ENCODE measurements at places on chromosomes 4 and X.

DNA sequence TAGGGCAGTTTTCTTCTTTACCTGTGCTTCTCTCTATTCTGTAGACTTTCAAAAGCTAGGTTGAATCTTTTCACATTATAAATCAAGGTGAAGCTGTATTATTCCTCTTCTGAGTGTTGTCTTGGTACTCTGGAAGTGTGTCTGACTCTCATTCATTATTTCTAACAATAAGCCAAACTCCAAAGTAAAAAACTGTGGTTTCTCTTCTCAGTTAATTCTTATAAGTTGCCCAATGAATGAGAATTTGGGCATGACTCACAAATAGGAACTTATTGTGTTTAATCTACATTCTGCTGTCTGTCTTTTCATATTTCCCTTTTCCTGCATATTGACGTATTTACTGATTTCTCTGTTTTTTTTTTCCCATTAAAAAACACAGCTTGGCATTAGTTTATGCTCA is 714.5 kb downstream of the CCSER1 start:
- DNase-seq: no peak

- DNase-seq: no peak
Observed at GRCh38 chr4:107348188-107349050, 312.3 kb upstream of the DKK2 start.

- DNase-seq: no peak
Observed at GRCh38 chrX:47611926-47612325, 7.7 kb downstream of the SYN1 start.

- no peak for DNase-seq
Observed at GRCh38 chrX:129818123-129818522, 25.6 kb downstream of the ZDHHC9 start.

GRCh38 chr4:73603854-73604584 is 16.2 kb downstream of the RASSF6 start:
- no peak for DNase-seq

GRCh38 chrX:129161108-129161507 is 362.2 kb downstream of the SMARCA1 start:
- DNase-seq: no peak

GRCh38 chr4:142467088-142467487 is 379.0 kb downstream of the INPP4B start:
- DNase-seq: no peak

DNA sequence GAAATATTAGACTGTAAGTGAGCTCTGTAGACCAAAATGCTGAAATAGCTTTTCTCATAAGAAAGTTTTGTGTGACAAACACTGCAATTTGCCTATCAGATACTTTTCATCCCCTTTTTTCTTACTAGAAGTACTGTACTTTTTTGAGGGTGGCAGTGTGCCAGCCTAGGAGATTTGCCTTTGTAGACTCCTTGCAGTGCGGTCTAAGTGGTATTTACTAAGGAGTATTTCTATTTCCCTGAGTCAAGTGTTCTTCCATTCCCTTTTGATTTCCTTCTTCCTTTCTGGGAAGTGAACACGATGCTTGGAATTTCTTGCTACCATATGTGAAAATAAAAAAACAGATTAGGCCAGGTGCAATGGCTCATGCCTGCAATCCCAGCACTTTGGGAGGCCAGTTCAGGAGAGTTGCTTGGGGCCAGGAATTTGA is 34.6 kb downstream of the PDLIM5 start:
- DNase-seq: no peak

DNA sequence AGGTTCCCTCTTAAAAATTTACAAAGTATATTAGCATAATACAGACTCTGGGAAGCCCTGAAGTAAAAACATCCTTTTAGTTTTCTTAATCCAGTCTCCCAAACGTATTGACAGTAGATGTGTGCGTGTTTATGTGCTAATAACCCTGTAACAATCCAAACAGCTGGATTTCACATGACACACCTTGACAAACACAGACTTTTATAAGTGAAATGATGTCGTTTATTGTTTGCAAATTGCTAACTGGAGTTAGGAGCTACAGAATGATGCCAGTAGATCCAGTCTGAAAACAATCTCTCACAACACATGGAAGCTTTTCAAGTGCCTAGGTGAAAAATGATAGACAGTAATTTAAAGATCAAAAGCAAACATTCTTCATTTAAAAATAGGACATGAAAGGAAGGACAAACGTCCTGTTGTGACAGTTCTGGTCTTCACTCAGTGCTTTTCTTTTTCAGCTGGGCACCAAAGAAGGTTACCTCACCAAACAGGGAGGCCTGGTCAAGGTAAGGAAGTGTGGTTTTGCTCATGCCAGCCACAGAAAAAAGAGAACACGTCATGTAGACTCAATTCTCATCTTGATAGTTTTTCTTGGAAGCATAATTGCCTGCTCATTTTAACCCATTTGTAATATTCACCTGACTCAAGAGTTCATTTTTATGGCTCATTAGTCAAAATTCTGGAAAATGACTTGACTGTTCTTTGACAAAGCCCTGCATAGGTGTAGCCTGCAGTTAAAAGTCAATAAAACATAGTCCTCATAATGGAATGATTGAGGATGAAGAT is 32.9 kb downstream of the LAMTOR3 start:
- DNase-seq: no peak

- no peak for DNase-seq
Observed at GRCh38 chrX:134013524-134013923, 28.1 kb upstream of the GPC3 start.

- no peak for DNase-seq
Observed at GRCh38 chrX:5399403-5399802, 829.3 kb downstream of the NLGN4X start.

GRCh38 chrX:26511589-26512363 is 295.8 kb downstream of the MAGEB5 start:
- no peak for DNase-seq

- DNase-seq: no peak
Observed at GRCh38 chr4:75511841-75512240, 2.4 kb downstream of the RCHY1 start.

DNA sequence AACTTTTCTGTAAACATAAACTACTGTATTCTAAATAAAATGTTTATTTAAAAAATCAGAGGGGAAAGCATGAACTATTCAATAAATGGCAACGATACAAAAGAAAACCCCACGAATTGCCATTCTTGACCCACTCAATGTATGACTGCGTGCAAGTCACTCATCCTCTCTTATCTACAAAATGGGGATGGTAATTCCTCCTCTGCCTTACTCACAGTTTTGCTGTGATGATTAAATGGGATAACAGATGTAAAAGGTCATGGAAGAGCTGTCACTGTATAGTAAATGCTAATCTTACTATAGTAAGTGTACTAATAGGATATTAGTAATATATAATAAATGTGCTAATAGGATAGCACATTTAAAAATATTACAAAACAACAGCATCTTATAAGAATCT is 173.4 kb downstream of the SCFD2 start:
- DNase-seq: no peak

DNA sequence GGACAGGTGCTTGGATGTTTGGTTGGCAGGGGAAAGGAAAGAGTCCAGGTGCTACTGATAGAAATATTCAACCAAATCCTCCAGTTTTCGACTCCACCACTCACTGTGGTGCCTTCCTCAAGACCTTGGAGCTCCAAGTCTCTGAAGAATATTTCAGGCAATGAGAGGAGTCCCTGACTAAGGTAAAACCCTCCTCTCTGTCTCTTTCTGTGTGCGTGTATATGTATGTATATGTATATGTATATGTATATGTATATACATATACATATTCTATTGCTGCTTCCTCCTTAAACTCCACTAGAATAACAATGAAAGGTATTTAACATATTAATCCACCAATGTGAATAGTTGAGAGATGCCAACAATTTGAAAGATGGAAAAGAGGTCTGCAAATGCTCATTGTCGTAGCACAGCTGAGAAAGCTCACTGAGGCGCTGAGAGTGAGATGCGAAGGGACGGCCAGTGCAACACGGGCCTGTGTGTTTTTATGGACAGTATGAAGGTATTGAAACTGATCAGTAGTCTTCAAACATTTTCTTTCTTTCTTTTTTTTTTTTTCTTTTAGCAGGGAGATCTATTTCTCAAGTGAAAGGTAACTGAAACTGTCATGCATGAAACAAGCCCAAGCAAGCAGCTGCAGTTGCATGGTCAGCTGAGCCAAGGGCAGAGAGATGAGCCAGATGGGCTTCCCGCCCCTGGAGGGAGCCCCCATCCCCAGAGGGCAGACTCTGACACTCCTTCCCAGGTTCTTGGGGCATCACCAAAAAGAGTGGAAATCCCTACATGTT is 41.1 kb upstream of the HS3ST1 start:
- DNase-seq: no peak

DNA sequence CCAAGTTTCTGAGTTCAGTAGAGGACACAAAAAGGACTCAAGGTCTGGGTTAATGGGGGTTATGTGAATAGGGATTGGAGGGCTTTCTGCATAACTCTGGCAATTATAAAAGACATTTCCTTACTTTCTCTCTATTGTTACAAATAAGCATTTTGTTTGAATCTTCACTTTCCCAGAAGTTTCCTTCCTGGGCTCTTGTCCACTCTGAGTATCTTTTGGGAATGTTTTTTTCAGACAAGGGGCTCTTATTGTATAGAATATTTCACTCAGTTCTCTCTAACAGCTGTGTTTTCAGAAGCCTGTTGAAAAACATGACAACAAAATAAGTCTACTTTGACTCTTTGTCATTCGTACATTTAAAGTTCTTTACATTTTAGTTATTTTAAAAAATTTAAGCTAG is 57.6 kb upstream of the MAP9 start:
- DNase-seq: no peak

DNA sequence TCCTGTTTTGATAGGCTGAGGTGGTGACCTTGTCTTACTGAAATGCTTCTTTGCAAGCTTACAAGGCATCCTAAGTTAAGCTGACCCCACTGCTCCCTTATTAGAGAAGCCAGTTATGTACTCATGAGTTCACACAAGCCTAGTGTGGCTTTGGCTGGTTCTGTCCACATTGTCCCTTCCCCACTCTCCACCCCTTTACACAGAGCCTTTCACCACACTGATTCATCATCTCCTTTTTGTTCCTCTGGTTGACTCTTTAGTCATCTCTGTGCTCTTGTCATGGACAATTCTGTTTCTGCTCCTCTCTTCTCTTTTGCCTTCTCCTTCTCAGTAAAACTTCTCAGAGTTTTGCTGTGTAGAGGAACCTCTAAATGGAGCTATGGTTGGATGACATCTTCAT is 4.9 kb downstream of the CHRNA9 start:
- DNase-seq: no peak

DNA sequence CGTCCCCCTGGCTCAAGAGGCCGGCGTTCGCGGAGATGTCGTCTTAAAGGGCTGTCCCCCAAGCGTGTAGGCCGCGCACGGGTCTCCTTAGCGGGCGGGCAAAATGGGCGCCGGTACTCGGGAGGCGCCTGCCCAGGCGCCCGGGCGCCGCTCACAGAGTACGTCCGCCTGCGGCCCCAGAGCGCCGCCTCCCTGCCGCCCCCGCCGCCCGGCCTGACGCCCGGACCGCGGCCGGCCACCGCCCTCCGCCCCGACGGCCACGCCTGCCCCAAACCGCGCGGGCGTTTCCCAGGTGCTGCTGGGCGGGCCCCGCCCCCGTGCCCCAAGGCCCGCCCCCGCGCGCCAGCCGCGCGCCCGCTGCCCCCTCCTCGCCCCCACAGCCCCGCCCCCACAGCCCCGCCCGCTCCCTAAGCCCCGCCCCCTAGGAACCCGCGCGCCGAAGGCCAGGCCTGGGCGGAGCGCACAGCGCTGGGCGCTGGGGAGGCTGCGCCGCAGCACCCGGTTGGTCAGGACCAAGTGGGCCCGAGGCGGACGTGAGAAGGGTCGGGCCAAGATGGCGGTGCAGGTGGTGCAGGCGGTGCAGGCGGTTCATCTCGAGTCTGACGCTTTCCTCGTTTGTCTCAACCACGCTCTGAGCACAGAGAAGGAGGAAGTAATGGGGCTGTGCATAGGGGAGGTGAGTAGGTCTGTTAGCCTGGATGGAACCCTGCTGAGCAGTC is at the start of the genes BRCC3, CMC4 and MTCP1:
BRCC3 (plus strand) TSS at position 534 of the 719 bp plus-strand sequence; CDS start at position 554, 20 bp downstream.
CMC4 (minus strand) TSS at position 162 of the 719 bp plus-strand sequence. CDS start 7,113 bp downstream, outside the sequence.
MTCP1 (minus strand) TSS at position 162 of the 719 bp plus-strand sequence. CDS start 5,126 bp downstream, outside the sequence.
- peak; percentile 79 for DNase-seq

DNA sequence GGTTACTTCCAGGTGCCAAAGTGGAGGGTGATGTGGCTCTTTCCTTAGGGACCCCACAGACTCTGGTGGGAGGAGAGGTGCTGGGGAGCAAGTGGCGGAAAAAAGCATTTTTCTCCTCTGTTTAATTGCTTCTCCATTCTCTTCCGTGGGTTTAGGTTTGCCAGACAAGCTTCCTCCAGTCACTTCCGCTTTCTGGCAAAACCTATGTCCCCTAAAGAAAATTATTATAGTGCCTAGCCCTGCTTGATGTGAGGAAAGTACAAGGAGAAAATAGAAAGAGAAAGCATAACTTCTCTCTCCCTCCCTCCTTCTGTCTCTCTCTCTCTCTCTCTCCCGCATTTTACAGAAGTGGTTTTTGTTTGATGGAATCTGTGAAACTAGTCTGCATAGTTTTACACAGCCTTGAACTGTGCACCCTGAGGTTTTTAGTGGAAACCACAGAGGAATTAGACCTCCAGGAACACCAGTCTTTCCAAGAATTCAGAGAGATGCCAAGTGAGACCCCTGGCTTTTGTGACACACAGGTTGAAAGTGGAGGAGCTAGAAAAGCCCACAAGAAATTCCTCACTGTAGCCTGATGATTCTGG is 231.1 kb upstream of the ANXA3 start:
- no peak for DNase-seq

- DNase-seq: no peak
Observed at GRCh38 chrX:23726191-23726590, 16.9 kb downstream of the ACOT9 start.

- DNase-seq: no peak
Observed at GRCh38 chr4:71237641-71238040, 101.2 kb upstream of the SLC4A4 start.

GRCh38 chr4:7185487-7186030 is 6.8 kb upstream of the SORCS2 start:
- peak; percentile 18 for DNase-seq

DNA sequence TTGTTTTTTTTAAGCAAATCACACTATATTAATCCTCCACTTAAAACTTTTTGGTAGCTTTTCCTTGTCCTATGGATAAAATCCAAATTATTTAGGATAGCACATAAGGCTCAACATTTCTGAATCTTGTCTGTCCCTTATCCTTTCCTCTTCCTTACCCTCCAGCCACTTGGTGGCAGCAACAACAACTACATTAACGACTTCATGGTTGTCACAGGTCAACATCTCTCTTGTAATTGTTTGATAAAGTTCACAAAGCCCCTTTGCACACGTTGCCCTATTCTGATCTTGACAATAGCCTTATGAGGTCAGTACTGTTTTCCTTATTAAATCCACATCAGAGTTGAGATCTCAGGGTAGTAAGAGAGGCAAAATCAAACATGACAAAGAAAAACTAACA is 269.0 kb upstream of the PABPC4L start:
- no peak for DNase-seq

DNA sequence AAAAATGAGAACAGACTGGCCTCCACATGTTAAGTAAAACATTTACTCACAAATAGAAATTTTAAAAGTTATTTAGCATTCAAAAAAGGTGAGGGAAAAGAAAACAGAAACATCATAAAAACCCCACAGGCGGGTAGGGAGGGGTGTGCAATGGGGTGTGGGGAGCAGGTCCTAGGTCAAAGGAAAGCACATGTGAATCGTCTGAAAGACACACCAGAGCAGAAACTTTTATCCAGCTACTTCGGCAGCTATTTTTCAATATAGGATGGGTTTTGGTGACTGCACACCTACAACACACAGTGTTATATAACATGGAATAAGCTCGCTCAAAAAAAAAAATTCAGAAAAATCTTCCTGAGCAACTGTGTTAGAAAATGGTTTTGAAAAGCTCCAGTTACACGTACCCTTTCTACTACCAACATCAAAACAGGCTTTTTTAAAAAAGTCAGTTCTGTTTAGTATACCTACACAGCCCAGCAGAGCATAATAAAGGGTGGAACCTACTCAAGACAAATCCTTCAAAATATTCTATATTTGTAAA is 1.6 kb downstream of the OTUD4 start:
- DNase-seq: no peak
